ENCODE measurements at places on chromosomes 2 and 18.

DNA sequence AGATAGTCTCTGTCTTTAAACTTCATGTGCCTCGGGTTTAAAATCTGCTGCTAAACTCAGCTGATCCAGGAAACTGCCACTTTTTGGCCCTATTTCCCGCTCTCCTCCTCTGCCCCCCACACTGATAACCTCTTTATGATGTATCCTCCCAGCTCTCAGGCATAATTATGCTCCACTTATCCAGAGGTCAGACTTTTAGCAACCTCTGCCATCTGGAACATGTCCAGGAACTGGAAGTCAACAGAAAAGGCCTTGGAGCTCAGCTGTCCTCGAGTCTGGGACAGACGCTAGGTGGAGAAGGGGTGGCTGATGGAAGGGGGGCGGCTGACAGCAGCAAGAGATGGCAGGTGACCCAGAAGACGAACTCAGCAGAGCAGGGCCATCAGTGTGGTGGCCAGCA, 41.2 kb downstream of the ASAP2 start:
- no peak for DNase-seq

GRCh38 chr2:227370791-227371312, 8.3 kb downstream of the TM4SF20 start:
- DNase-seq = no peak

- DNase-seq = no peak
These were observed 107.1 kb downstream of the PLB1 start for GRCh38 chr2:28602751-28603639.

GRCh38 chr2:25757906-25758305, 84.5 kb upstream of the DTNB start:
- DNase-seq = no peak

DNA sequence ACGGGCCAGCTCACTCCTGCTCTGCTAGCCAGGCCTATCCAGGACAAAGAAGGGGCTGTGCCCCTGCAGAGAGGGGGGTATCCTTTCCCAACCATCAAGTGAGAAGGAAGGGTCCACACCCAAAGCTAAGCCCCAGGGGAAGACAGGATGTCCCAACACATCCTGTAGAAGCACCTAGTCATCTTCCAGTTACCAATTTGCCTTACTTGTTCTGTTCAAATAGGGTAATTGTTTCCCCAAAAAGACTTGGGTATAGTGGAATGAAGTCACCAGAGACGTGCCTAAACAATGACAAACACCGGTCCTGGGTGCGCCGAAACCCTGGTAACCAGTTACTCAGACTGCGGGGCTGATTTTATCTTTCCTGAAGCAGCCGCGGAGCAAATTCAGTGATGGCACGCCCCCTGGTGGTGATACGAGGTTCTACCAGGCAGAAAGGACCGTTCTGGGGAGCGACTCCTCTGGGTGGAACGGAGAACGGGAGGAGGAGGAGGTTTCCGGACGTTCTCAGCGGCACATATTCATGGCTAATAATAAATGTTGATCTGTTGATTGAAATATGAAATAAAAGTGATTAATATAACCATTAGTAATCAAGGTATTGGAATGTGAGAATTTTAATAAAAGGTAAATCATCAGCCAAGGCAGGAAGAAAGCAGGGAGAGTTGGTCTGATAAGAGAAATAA, 109.3 kb upstream of the STON1 start:
- peak; percentile 87 for DNase-seq

GRCh38 chr2:148998165-148998830, 40.2 kb upstream of the LYPD6B start:
- DNase-seq = no peak

DNA sequence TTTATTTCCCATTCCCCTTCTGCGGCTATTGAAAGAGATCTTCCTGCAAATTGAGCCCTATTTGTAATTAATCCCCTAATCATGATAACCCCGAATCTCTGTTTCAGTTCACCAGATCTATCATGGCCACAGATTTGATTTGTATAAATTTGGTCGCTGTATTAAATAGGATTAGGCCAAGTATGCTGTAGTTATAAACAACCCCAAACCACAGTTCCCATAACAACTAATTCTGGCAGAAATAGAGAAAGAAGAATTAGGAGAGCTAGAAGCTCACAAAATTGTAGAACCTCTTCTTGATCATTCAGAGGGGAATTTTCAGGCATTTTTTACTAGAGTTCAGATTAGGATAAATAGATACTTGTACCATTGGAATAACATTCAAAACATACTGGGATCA, 433.7 kb upstream of the TNP1 start:
- no peak for DNase-seq

GRCh38 chr18:33805592-33805991, 227.6 kb downstream of the ASXL3 start:
- DNase-seq = no peak

DNA sequence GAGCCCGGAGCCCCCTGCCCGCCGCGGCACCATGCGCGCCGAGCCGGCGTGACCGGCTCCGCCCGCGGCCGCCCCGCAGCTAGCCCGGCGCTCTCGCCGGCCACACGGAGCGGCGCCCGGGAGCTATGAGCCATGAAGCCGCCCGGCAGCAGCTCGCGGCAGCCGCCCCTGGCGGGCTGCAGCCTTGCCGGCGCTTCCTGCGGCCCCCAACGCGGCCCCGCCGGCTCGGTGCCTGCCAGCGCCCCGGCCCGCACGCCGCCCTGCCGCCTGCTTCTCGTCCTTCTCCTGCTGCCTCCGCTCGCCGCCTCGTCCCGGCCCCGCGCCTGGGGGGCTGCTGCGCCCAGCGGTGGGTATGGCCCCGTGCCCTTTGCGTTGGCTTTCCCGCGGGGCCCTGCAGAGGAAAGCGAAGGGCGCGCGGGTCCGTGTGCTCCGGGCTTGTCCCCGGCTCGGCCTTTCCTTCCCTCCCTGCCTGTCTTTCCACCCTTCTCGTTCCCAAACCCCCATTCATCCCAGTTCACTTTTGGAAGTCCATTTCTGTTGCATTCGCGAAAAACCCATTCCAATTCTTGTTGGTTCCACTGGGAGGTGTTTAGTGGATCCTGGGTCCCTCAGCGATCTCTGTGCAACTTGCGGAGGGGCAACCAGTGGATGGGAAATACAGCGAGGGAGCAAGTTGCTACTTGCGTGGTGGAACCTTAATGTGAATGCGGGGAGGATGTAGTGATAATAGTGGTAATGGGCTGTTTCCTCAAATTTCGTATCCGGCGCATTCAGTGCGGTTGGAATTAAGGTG, 599 bp downstream of the ADAM23 start:
- DNase-seq = no peak

DNA sequence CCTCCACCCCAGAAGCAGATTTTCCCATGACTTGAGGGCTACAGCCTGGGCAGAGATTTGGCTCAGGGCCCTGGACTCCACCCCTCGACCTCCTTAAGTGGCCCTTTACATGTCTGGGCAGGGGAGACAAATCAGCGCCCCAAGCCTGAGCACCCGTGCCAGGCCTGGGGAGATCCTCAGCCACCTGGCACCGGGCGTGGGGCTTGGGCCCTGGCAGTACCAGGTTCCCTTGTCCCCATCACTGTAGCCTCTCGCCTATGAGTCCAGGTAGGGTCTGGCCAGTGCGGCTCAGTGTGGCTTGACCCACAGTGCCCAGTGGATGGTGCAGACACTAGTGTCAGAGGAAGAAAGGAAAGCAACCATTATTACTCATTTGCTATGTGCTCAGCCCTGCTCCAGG, 22.0 kb upstream of the DNMT3A start:
- no peak for DNase-seq

- DNase-seq = no peak
These were observed 468.3 kb downstream of the EIPR1 start for GRCh38 chr2:2909086-2910035.

GRCh38 chr2:9741110-9741509, 102.2 kb upstream of the TAF1B start:
- DNase-seq = no peak

- DNase-seq = no peak
These were observed 282.6 kb downstream of the STK39 start for GRCh38 chr2:167964650-167965413.

DNA sequence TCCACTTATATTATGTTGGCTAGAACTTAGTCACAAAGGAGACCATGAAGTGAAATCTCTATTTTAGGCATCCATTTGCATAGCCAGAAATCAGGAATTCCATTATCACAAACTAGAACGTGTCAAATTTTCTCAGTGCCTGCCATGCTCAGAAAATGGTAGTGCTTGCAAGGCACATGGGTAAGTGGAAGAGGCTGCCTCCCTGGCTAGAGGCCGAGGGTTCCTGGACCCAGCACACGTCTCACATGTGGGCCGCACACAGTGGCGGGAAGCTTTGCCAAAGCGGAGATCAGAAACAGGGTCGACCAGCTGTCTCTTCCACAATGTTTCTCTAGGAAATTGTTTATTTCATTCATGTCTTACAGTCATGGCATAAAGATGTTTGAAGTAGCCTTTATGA, 42.3 kb downstream of the TRAF3IP1 start:
- DNase-seq = no peak

DNA sequence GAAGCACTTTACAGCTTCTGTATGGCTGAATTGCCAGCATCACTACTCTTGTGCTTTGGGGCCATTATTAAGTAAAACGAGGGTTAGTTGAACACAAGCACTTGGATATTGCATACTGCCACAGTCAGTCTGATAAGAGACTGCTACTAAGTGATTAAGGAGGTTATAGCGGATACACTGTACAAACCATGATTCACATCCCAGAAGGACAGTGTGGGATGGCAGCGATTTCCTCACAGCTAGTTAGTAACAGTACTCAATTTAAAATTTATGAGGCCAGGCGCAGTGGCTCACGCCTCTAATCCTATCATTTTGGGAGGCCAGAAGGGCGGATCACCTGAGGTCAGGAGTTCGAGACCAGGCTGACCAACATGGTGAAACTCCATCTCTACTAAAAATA, 2.6 kb upstream of the BMPR2 start:
- no peak for DNase-seq

DNA sequence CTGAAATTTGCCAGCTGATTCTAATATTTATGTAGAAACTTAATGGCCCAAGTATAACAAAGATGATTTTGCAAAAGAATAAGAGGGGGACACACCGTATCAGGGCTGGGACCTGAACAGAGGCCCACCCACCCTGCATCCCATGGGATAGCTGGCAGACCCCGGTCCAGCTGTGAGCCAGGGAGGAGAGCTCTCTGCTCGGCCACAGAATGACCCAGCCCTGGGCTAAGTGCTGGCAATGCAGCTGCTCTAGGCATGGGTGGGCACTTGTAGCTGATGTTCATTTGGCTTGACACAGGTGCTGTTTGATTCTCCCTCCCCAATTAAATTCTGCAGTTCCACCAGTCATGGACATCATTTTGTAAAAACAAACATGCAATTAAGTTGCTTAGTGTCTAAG, 522.8 kb upstream of the RAB6C start:
- no peak for DNase-seq

DNA sequence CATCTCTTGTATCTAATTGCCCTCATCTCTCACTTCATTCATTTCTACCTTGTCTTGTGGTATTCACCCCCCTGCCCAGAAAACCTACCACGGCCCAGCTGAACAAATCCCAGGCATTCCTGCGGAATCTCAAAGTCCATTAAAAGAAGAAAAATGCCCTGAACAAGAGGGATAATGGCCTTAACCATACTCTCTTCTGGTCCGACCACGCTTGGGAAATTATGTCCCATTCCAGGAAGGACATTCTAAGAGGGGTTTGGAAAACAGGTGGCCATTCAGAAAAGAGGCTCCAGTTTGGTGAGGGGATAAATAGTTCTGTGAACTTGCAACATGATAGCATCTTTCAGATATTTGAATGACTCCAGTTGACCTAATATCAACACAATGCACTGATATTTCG, 349.9 kb upstream of the ZNF521 start:
- DNase-seq = no peak

DNA sequence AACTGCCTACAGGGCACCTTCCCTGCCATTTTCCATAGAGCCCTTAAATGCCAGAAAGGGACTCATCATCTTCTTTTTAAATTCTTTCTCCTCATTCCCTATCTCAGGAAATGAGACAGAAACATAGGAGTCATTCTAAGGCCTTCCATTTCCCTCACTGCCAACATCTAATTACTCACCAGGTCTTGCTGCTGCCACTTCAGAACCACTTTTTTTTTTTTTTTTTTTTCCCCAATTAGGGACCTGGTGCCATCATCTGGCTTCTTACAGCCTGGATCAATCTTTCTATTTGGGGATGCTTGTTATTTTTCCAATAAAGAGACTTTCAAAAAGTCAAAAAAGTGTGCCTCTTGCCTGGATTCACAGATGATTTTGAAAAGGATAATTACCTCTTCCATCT, 373.4 kb downstream of the LPIN1 start:
- DNase-seq = no peak

DNA sequence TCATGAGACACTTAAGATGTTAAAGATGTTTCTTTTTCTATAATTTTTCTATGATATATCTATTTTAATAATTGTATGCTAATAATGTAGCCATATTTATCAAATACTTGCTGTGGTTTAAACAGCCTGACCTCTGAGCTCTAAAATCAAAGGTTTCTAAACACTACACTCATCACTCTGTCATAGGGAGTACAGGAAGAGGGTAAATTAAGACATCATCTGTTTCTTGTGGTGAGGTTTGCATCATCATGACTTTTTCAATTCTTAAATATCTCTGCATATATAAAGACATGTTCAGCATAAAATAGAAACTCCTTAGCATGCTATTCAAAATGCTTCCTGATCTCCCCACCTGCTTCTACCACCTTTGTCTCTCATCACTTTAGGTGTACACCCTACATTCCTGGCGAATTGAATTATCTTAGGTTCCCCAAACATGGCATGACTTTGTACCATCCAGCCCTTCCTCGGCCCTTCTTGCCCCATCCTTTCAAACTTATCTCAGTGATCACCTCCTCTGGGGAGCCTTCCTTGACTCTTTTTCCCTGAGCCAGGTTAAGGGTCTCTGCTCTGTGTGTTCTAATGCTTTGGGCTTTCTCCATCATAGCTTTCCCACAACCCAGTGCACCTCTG, 105.3 kb upstream of the TTN start:
- DNase-seq = no peak

DNA sequence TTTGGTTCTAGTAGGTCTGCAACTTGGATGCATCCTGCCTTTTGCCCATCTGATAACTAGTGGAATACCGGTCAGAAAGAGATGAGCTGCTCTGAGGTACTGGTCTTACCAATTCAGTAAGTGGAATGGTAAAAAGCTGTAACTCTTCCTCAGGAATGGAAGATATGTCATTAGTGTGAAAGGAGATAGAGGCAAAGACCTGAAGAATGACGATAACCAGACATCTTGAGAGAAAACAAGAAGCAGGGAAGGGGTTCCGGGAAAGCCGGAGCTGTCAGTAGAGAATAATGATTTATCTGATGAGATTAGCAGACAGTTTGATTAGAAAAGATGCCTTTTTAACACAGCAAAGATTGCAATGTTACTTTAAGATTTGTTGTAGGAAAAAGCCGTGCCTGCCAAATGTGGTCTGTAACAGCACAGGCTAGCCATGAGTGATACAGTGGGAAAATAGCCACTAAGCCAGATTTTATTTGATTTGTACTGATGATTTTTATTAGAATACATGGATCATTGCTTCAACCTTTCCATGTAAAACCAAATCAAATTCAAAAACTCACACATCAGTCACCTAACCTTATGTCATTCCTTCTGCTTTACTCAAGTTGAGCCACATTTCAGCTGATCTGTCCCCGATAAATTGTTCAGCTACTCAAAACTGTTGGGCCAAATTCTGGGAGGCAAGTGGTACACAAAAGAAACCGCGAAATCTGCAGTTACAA, 110.0 kb downstream of the TCF4 start:
- no peak for DNase-seq

Data from stimulated activated CD4-positive, alpha-beta T cell treated with anti-CD3 and anti-CD28 coated beads, Interleukin-2, amount 100 ng/mL, for 4 hours (primary cell).